ENCODE measurements at places on chromosomes 2 and 18.

- peak; percentile 70 for DNase-seq
These were observed 14.8 kb downstream of the ZAP70 start for GRCh38 chr2:97728091-97728731.

GRCh38 chr18:77487951-77488740 lies 238.5 kb downstream of the GALR1 start:
- no peak for DNase-seq

- no peak for DNase-seq
These were observed 222.1 kb upstream of the SPRED2 start for GRCh38 chr2:65654496-65654895.

DNA sequence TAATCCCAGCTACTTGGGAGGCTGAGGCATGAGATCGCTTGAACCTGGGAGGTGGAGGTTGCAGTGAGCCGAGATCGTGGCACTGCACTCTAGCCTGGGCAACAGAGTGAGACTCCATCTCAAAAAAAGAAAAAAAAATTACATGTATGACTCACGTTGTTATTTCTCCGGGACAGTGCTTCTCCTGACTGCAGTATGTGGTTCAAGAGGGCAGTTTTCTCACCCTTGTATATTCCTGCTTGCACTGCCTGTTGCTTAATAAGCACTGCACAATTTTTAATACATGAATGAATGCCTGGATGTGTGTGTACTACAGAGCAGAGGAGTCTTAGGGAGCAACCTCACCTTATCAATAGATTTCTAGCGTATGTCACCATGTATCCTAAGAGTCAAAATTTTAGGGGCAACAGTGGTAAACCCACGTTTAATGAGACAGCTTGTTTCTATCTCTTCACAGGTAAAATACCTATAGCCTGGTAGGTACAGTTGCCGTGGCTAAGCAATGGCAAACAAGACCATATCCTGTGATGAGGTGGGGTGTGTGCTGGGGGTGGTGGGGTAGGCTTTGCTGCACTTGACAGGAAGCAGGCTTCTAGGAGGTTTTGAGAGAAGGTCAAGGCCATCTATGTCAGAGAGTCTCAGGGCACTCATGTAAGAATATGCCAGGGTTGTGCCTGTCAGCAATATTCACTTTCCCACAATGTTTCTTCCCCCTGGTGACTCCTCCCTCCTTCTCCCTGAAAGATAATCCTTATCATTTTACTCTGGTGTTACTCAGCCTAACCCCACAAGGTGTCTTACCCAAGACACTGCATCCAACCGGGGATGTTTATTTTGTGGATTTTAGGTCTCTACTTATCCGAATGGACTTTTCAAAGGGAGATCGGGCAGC lies 36.9 kb upstream of the MEX3C start:
- DNase-seq, result no peak

GRCh38 chr2:143704451-143705106 lies 575.4 kb downstream of the ARHGAP15 start:
- DNase-seq, result no peak

- no peak for DNase-seq
These were observed 38.7 kb downstream of the CCDC74A start for GRCh38 chr2:131566371-131566770.

- DNase-seq, result no peak
These were observed 24.3 kb upstream of the RESP18 start for GRCh38 chr2:219356834-219357233.

- no peak for DNase-seq
These were observed 197.0 kb downstream of the HRH4 start for GRCh38 chr18:24657444-24657842.

- DNase-seq, result no peak
These were observed 93.1 kb downstream of the GYPC start for GRCh38 chr2:126748929-126749518.

- DNase-seq, result no peak
These were observed 55.6 kb downstream of the TGFA start for GRCh38 chr2:70498054-70498453.

GRCh38 chr2:134663451-134664450 lies 55.0 kb downstream of the TMEM163 start:
- DNase-seq, result no peak

DNA sequence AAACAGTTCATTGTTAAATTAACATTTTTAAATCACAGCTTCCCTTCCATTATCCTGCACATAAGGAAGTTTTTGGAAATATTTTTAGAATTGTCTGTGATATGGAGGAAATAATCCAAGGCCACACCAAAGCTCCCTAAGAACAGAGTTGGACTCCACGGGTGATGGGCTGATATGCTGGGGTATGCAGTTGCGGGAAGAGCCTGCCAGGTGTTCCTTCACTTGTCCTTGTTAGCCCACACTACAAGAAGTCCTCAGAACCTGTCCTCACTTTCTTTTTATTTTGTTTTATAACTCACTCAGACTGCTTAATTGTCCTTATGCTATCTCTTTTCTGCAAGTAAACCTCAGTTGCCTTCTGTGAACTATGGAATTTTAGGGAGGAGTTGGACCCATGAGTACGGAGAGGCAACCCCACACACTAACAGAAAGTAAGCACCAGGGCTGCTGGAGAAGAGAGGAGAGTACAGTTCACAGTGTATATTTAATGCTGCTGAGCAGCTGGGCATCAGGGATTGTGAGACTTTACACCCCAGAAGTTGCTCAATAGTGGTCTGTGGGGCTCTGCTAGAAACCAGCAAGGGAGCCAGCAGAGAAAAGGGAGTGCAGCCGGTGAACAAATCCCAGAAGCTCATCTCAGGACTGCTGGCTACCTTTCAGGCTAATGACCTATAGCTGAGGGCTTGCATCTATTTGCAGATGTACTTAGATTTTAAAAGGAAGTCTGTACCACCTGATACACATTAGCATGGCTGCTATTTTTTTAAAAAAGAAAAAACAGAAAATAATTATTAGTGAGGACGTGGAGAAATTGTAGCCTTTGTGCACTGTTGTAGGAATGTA lies 280.1 kb upstream of the STON1 start:
- no peak for DNase-seq

DNA sequence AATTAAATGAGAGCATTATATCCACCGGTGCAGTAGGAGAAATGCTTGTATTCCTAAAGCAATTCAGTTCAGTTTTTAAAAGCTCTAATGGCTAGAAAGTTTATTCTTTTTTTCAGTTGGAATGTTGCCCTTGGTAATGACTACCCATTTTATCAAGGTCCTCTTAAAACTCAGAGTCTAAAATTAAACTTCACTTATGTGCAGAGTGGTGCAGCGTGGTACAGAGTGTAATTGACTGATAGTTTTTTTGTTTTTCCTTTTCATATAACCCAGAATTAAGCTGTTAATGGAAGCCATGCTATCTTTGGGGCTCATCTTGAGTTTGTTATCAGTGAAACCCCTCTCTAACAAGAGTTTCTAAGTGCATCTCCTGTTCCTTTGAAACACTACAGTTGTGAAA lies 21.4 kb downstream of the NCOA1 start:
- DNase-seq, result no peak

DNA sequence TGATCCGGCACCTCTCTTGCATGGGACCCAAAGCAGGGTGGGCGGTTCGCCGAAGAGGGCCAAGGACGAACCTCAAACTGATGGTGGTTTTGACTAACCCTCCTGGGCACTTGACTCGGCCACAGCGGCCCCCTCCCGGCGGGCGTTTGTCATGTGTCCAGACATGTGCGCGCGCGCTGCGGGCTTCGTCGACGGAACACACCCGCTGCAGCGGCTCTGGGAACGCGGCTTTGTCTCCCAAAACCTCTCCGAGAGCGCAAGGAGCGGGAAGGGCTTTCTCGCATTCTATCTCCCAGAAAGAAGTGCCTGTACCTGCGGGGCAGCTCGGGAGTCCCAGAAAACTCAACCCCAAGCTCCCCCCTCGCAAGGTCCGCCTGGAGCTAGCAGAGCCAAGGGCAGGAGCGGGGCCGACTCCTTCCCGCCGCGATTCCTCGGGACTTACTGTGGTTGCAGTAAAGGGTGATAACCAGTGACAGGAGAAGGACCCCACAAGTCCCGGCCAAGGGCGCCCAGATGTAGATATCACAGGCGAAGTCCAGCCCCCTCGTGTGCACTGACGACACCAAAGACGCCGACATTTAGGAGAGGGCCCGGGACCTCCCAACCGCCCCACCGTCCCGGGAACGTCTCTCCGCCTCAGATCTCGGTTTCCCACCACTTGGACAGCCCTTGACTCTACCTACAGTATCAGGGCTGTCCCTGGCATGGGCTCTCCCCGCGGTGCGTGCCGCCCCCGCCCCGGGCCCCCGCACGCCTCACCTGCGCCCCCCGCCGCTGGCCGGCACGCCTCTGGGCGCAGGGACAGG lies 1.6 kb downstream of the CD8A start:
- no peak for DNase-seq

GRCh38 chr2:45168711-45169338 lies 159.6 kb upstream of the SIX2 start:
- DNase-seq, result no peak

- DNase-seq, result no peak
These were observed 70.3 kb downstream of the VWC2L start for GRCh38 chr2:214481204-214481603.

DNA sequence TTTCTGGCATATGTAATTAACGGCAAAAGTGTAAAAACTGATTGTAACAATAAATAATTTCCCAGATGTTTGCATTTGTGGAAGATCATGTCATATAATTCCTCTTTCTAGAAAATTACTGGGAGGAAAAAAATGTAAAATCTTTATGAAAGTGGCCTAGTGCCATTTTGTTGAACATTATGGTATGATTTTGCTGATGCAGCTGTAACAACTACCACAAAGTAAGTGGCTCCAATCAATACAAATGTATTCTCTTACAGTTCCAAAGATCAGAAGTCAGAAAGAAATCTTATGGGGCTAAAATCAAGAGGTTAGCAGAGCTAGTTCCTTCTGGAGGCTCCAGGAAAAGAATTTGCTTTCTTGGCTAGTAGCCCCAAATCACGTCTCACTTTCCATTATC lies 281.4 kb downstream of the CCDC178 start:
- no peak for DNase-seq

DNA sequence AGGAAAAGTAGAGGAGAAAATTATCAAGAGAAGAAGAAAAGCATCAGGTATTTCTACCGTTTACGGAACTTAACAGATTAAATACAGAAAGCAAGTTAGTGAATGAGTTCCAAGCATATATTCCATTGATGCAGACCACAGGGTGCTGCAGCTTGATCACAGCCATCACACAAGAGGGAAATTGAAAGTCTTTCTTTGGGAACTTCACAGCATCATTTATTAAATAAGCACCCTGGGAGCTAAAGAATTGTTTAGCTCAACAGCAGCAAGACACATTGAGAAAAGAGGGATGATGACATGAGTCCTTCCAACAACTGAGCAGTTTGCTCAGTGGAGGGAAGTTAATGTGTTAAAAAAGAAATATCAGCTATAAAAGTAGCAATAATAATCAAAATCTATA lies 69.3 kb upstream of the DYNC1I2 start:
- no peak for DNase-seq

GRCh38 chr2:175187378-175187777 lies 5.9 kb upstream of the ATP5MC3 start:
- DNase-seq, result no peak

DNA sequence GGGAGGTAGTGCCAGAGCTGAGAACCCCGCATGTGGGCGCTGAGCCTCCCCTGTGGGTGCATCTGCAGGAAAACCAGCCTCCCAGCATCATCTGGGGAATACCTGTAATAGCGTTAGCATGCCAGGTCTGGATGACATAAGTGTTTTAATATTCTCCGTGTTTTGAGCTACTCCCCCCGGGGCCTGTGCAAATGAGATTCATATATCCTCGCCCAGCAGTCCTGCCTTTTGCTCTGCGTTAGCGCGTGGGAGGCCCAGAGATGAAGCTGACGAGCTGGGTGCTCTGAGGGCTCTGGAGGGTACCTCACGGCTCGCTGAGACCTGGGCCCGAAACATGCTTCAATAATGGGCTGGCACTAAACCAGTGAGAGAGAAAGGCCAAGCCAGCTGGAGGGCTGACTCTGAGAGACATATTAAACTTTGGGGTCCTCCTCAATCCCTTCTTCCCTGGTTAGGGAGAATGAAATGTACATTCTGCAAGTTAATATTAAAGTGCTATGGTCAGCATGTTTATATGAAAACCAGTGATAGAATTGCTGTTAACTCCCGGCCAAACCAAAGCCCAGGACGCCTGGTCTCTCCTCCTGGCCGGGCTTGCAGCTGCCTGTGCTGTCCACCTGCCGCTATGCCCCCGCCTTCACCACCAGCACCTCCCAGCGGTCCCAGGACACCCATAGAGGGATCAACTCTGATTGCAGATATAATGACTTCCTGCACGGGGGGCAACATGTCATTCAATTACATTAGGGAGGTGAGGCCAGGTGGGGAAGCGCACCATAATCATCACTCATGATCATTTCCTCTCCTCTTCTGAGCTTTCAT lies 77.0 kb downstream of the EDAR start:
- no peak for DNase-seq

DNA sequence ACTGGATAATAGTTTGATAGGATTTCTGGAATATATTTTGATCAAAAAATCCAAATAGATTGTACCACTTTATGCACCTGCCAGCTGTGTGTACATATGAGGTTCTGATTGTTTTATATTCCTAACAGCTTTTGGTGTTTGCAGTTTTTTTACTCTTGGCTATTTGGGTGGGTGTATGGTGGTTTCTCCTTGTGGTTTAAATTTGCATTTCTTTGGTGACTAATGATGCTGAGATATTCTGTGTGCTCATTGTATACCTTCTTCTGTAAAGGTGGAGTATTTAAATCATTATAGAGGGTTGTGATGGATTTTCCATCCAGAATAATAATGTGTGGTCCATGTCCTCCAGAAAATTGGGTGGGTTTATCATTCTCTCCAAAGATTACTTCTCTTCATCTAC lies 372.9 kb downstream of the THSD7B start:
- no peak for DNase-seq

- DNase-seq, result no peak
These were observed 139.2 kb upstream of the ARHGAP28 start for GRCh38 chr18:6590326-6590725.

DNA sequence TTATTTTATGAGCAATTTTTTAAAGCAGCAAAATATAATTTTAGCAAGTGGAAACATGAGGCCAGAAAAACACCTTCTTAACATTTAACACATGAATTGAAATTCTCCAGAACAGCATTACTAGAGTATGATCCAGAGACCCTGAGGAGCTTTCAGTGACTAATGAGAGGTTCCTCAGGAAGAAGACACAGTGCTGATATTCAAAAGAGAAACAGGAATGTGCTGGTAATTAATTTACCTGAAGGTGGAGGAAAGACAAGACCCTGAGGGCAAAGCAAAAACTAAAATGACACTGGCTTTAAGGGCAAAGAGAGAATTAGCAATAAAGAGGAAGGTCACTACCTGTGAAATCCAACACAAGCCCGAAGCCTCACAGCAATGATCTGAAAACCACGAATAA lies 97.0 kb downstream of the CDH2 start:
- DNase-seq, result no peak

GRCh38 chr2:48127612-48128191 lies 221.4 kb upstream of the FBXO11 start:
- no peak for DNase-seq

DNA sequence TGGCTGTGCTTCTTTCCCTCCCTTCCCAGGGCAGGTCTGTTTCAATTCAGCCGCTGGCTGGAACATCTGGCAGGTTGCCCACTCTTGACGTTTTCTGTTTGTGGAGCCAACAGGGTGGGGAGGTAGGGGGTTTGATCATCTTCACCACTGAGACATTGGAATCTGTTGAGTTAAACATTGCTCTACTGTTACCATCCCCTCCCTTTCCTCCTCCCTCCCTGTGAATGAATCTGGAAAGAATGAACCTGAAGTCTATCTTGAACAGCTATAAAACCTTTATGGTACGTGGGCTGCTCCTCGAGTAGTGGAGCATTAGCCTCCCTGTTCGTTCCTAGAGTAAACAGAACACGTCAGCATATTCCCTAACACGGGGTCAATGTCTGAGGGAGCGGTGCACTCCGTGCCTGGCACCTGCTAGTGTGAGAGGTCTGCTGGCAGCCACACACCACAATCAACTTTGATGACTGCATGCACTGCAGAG lies 249.9 kb upstream of the RBBP8 start:
- DNase-seq, result peak; percentile 81
